ENCODE measurements at places on chromosomes 5 and 9. TPM values are rescaled to one million over a fixed set of nuclear protein-coding genes. Genes with fewer than 3 reads are reported as not detected.

Gene CD72
- total RNA-seq = 0.77 TPM

Gene FAM240B
- not detected for total RNA-seq

Gene ANGPTL2
- 27.4 TPM for total RNA-seq

Gene IFNA8
- total RNA-seq = not detected

Gene DMRT3
- not detected for total RNA-seq
